GM23248 (cell line): ENCODE measurements at places on chromosomes 4 and X.

GRCh38 chr4:105990933-105991332, 95.7 kb downstream of the NPNT start:
- DNase-seq = peak; percentile 86

DNA sequence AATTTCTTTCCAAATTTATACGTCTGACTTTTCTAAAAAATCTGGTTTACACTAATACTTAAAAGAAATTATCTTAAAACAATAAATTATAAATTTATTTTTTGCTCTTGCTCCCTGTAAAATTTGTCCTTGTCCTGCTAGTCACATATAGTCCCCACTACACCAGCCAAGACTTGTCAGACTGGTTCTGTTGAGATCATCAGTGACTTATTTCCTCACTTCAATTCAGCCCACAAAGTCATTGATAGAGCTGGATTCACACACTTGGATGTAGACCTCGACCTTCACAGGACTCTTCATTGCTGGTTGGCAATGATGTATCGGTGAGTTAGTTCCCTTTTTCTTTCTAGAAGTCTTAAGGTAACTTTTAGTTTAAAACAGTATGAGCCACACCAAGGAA, at the start of gene TMPRSS11E:
TSS of gene TMPRSS11E (plus strand) at position 263 of the 400 bp plus-strand sequence. CDS start at position 313, 50 bp downstream.
- no peak for DNase-seq

GRCh38 chr4:31236020-31236638, 516.0 kb downstream of the PCDH7 start:
- no peak for DNase-seq

DNA sequence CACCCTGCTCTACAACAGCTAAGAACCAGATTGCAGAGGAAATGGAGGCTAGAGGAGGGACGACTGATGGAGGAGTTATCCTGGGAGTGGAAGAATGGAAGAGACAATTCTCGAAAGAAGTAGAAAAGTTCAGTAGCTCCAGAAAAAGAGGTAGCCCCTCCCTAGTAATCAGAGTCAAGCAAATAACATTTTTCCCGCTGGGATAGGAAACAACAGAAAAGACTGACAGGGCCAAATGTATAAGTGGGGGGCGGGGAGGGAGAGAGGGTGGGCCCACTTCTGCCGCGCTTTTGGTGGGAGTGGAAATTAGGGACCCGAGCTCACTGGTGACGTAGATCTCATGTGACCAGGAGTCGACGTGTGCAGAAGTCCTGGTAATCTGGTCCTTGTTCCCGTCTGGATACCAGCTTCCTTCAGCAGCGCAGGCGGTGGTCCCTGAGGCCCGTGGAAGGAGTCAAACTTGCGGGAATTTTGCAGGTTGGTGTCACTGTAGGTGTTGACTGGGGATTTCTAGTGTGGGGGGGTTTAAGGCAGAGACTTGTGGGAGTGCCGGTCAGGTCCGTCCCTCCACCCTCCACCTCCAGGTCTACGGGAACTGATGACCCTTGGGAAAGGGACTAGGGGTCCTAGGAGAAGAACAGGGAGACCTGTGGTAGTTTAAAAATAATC, at the start of gene TCEAL9:
TSS of gene TCEAL9 (plus strand) at position 377 of the 669 bp plus-strand sequence. CDS start 1,179 bp downstream, outside the sequence.
- DNase-seq = peak; percentile 84

DNA sequence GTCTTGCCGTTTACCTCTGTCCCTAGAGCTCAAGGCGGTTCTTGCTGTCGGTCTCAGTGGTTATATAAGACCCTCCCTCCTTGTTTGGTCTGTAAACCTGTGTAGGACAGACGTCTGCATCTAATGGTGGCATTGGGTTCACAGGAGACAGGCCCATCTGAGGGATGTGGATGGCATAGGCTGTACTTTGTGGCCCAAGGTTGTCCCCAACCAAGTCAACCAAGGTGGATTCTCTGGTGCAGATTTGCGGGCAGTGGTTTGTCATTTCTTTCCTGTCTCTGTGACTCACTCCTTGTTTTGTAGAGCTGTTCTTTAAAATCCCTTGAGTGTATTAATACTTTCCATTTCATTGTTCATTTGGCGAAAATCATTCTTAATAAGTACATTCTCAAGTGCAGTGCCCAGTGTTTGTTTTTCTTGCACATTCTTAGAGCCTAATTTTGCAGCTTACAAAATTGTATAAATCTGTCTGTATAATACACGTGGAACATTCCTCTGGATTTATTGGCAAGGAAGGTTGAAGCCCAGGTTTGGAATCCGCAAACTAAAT, 68.0 kb upstream of the TLR2 start:
- DNase-seq = no peak

DNA sequence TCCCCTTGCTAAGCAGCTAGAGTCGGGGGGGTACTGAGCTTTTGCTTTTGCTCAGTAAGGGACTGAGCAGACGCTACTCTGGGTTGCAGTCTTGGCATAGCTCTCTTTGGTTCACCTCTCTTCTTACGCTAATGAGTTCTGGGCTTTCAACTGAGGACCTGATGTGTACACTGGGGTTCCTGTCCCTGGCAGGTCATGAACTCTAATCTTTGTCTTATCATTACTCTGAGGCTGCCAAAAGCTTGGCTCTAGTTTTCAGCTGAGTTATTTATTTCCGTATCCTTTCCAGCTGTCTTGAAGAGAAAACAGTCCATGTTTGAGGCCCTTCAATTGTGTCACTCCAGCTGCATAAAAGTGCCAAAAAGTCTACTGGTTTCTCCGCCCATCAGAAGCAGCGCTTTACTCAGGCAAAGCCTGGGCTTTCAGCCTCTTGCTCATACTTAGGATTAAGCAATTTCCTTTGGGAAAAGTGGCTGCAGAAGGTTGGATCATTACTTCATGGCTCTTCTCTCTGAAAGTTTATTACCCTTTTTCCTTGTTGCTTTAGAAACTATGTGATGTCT, 121.0 kb upstream of the STOX2 start:
- peak; percentile 82 for DNase-seq

DNA sequence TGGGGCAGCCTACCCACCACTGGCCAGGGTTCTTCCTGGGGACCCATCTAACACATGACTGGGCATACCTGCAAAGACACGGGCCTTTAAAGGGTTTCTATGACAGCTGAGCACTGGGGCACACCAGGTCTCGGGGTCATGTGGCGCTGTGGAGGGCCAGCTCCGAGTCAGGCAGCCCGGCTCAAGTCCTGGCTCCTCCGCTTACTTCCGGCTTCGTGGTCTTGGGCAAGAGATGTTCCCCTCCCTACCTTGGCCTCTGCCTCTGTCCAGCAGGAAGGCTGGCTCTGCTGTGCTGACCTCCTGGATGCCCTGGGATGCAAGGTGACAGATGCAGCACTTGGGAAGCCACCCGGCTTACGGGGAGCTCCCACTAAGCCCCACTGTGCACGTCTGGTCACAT, 37.6 kb downstream of the HTRA3 start:
- no peak for DNase-seq

DNA sequence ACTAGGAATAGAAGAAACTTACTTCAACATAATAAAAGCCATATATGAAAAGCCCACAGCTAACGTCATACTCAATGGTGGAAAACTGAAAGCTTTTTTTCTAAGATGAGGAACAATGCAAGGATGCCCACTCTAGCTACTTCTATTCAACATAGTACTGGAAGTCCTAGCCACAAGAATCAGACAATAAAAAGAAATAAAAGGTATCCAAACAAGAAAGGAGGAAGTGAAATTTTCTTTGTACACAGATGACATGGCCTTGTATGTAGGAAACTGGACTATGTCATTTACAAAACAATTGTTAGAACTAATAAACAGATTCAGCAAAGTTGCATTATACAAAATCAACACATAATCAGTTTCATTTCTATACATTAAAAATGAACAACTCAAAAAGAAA, 25.5 kb upstream of the NXT2 start:
- no peak for DNase-seq

- DNase-seq = peak; percentile 3
Measured at GRCh38 chr4:22634541-22635181, 58.1 kb upstream of the GBA3 start.

DNA sequence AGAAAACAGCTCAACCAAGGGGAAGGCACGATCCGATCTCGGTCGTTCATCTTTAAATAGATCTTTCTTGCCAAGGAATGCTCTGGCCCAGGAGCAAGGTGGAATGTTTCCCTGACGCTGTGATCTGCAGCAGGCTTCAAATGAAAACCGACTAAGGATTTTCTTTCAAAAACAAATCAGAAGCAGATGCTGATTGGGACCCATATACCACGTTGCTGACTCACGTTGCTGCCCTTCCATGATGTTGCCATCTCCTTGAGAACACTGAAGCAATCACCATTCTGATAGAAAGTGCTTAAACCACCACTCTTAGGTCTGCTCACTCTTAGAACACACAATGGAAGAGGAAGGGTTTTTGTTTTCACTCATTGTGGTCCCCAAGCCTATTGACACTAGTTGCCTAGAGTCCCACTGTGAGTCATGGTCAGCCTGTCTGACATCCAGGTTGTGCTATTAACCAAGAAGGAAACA, 26.1 kb downstream of the LAMTOR3 start:
- peak; percentile 88 for DNase-seq

DNA sequence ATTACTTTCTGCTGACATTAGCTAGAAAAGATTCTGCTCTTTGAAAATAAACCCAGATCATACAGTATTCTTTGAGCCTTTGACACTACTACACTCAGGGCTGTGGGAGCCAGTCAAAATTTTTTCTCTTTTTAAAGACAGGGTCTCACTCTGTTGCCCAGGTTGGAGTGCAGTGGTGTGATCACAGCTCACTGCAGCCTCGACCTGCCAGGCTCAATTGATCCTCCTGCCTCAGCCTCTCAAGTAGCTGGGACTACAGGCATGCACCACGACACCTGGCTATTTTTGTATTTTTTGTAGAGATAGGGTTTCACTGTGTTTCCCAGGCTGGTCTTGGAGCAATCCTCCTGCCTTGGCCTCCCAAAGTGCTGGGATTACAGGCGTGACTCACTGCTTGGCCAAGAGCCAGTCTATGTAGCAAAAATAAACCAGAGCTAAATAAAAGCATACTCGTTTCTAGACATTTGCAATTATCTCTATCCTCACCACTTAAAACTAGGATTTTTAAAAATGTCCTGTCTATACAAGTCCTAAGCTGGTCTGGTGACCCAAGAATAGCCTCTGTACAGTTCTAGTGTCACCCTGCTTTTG, 43.2 kb downstream of the AKAP4 start:
- peak; percentile 25 for DNase-seq

DNA sequence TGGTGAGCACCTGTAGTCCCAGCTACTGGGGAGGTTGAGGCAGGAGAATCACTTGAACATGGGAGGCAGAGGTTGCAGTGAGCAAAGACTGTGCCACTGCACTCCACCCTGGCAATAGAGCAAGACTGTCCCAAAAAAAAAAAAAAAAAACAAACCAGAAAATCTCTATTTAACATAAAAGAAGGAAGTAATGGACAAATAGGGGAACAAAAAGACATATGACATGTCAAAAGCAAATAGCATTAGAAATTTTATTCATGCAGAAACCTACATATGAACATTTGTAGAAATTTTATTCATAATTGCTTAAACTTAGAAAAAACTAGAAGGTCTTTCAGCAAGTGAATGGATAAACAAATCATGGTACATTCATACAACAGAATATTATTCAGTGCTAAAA, 97.1 kb upstream of the SH3RF1 start:
- no peak for DNase-seq

- DNase-seq = peak; percentile 13
Measured at GRCh38 chrX:150352114-150352513, 11.0 kb upstream of the MAMLD1 start.

DNA sequence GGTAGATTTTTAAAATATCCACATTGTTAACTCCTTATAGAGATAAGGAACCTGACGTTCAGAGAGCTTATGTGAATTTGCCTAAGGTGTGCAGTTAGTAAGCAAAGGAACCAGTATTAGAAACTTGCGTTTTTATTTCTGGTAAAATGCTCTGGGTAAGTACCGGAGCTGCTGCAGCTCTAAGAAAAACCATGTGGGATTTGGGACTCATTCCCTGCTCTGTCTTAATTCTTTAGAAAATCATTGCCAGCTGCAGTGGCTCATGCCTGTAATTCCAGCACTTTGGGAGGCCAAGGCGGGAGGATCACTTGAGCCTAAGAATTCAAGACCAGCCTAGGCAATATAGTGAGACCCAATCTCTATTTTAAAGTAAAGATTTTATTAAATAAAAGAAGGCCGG, 5.8 kb downstream of the CCKAR start:
- DNase-seq = no peak

DNA sequence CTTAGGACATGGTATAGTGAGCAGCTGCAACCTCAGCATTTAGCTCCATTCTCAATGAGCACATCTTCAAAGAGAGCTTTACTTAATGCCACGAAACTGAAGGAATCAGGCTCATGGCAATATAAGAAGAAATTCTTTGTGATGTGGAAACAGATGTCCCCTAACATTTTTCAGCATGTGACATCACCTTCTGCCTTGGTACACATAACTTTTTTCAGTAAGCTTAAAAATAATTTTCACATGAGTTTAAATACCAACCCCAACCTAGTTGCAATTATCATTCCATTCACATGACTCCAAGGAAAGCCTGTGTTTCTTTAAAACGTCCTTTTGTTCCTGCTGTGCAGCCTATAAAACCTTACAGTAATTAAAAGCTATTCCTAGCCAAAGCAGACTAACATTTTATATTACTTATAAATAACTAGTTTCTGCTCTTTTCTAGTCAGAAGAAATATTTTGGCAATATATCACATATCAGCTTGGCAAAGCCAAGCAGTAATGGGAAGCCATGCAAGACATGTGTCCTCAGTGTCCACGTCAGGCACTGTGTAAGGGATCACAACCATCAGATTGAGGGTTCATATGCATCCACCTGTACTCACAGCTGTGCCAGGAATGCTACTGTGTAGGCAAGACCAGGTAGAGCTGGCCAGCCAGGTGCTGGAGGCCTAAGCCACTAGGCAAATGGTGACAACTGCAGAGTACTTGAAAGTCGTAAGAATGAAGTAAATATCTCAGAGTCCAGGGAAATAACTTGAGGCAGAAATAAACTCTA, 466.6 kb downstream of the INPP4B start:
- DNase-seq = peak; percentile 87

- DNase-seq = peak; percentile 18
Measured at GRCh38 chr4:56372774-56373173, 14.5 kb downstream of the AASDH start.

- DNase-seq = no peak
Measured at GRCh38 chr4:64095398-64095797, 313.9 kb downstream of the TECRL start.

DNA sequence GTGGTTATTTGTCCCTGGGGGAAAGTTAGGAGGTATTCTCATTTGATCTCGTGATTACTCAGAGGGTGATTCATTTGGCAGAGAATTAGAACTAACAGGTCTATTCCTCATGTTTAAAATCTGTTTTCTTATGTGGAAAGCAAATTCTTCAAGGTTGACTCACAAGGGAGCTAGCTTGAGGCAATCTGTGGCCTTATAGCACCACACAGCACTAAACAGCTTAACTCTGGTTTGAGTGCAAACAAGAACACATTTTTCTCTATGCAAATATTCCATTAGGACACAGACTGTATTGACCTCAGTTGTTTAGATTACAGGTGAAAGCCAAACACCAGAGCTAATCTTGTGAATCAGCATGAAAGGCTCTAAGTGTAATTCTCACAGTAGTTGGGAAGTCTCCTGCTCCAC, 694.4 kb upstream of the POU3F4 start:
- DNase-seq = peak; percentile 36
